ENCODE measurements at places on chromosomes 2 and 18. TPM values are rescaled to one million over a fixed set of nuclear protein-coding genes. Genes with fewer than 3 reads are reported as not detected.

Gene PARD6G
- 21.8 TPM for total RNA-seq

- H3K4me1 ChIP-seq: peaks cover 9% of the 10 kb centered on the region
- no peak overlapping the region for H3K27ac ChIP-seq
- no peak overlapping the region for H3K4me3 ChIP-seq
- no peak for DNase-seq
Measured at GRCh38 chr2:75545922-75546321, 14.8 kb downstream of the EVA1A start.

Gene FARSB
- total RNA-seq: 24.0 TPM

DNA sequence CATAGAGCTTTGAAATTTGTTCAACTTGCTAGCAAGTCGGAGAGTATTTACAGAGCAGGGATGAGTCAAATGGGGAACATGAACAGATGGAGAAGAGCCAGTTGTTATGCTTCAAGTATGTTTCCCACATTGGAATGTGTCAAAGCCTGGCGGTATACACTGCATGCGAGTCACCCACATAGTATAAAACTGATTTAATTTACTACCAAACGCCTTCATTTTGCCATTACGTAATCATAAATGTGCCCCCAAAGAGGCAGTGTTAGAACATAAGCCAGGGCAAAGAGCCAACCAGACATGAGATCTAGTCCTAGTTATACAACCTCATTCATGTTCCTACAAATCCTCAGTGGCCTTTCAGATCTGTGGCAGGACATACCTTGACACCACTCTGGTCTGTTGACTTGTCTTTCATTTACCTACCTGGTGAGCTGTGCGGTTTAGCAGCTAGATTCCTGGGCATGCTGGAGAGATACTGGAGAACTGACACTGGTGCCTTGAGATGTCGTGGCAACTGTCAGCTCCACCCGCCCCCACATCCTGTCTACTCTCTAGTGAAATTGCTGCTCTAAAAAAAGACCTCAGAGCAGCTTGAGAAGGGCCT lies 21.7 kb upstream of the NRP2 start:
- H3K27ac ChIP-seq: no peak overlapping the region
- no peak overlapping the region for H3K4me3 ChIP-seq
- H3K4me1 ChIP-seq: peaks cover 12% of the 10 kb centered on the region
- no peaks in the 10 kb centered on the region for H3K27me3 ChIP-seq

Gene HDHD2
- total RNA-seq: 24.7 TPM

DNA sequence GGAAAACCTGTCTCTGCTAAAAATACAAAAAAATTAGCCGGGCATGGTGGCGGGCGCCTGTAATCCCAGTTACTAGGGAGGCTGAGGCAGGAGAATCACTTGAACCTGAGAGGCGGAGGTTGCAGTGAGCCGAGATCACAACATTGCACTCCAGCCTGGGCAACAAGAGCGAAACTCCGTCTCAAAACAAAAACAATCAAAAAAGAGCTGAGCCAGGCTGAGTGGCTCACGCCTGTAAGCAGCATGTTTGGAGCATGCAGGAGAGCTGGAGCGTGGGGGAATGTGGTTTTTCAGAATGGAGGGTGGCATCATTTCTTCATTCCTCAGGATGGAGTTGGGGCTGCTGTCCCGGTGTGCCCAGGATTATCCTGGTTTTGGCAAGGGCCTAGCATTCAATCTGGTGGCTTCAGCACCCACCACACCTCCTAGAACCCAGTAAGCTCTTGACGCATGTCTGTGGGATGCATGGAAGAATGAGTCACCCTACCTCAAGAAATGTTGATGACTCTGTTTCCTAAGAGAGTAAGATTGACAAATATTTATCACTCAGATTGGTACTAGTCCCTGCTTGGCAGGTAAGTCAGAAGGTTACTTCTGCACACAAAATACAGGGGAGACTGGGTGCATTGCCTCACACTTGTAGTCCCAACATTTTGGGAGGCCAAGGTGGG lies 90.2 kb upstream of the ODC1 start:
- no peak overlapping the region for H3K4me3 ChIP-seq
- H3K27ac ChIP-seq: no peak overlapping the region
- H3K4me1 ChIP-seq: peaks cover 3% of the 10 kb centered on the region
- DNase-seq: no peak

Gene IER3IP1
- 14.0 TPM for total RNA-seq

Data from type B pancreatic cell (in vitro differentiated cells).